ENCODE measurements at places on chromosomes 5 and 9.

DNA sequence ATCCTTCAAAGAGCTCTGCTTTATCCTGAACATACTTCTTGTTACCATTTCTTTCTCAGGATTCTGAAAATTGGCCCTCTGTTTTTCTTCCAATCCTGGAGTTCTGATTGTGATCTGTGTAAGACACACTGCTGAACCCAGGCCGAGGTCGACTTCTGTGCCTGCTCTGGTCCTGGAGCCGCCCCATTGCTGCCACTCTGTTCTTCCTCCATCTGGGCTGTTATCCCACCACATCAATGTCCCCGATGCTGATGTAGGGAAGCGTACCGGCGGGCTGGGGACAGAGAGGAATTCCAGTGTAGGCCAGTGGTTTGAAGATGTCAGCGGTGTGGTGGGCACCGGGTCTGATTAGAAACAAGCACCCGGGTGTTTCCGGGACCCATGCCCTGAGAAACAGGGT, 102.5 kb downstream of the LIFR start:
- no peak for DNase-seq

GRCh38 chr5:13316176-13316575, 628.3 kb downstream of the DNAH5 start:
- DNase-seq, result no peak

DNA sequence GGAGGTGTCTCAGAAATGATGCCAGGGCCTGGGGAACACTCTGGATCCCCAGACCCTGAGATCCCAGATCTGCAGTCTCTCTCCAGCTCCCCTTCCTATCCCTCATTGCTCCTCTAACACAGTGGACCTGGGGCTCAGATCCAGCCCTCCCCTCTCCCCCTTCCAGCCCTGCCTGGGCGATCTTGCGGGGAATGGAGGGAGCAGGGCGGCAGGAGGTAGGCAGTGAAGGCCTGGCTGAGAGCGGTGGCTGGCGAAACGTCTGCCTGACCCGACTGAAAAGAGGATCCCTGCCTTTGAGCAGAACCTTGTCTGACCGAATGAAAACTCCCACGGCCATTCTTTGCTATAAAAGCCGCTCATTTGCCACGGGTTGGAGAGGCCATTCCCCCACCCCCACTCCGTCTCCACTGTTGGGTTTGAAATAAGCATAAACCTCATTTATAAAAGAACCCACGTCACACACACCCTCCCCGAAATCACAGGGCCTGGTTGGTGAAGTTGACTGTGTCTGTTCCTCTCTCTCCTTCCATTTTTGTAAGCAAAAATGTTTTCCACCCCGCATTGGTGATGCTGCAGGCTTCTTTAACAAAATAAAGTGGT, 8.8 kb downstream of the MSX2 start:
- DNase-seq, result no peak

DNA sequence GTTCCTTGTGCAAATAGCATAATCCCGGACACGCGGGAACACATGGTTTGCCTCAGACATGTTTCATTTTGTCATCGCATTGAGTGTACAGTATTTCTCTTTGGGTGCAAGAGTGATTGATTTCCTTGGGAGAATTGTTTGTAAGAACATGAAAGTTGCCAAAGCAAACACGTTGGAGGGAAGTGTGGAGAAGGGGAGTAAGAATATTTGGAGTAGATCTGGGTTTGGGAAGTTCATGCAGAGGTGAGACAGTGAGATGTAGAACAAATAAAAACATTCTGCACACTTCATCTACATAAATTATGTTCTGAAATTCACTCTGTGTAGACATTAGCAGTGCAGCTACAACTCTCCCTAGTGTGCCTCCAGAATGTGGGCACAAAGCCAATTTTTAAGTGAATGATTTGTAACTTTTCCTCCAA, 24.0 kb downstream of the FOXD1 start:
- no peak for DNase-seq

DNA sequence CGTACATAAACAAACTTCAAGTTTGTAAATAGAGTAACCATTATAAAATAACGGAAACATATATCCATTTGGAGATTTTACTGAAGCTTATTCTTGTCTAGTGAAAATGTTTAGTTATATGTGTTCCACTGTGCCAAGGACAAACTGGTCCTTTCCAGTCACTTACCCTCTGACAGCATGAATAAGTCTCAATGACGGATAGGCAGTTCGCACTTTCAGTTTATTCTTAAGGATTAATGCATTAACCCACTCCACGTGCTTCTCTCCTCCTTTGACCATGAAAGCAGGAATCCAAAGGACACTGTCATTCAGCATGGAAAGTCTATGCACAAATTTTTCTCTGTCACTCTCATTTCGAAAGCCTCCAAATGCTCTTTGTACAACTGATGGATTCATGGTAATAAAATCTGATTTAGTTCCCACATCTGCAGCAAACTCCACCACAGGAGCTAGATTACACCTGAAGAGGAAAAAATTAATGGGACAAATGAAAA, 47.1 kb downstream of the ST8SIA4 start:
- no peak for DNase-seq

DNA sequence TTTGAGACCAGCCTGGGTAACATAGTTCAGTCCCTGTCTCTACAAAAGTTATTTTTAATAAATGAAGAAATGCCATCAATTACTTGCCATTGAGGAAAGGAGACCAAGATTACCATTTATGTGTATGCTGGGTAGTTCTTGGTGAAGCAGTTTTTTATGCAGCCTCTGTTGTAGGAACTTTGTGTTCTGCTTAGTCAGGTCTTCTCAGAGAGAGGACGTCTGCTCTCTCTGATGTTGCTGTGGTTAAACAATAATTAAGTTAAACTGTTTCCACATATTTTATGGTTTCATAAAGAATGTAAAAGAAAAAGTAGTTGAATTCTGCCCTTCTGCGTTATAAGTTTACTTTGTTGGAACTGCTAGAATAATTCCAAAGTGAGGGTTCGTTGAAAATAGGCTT, 210.5 kb downstream of the KDM4C start:
- DNase-seq, result no peak

GRCh38 chr5:178671602-178672144, 44.8 kb upstream of the CLK4 start:
- no peak for DNase-seq

GRCh38 chr5:137400571-137400970, 98.6 kb downstream of the SPOCK1 start:
- DNase-seq, result no peak

GRCh38 chr5:60630179-60630578, 69.8 kb downstream of the DEPDC1B start:
- DNase-seq, result no peak

- no peak for DNase-seq
These were observed 419.4 kb upstream of the PTGER4 start for GRCh38 chr5:40260361-40260760.

- no peak for DNase-seq
These were observed 31.7 kb downstream of the BASP1 start for GRCh38 chr5:17249029-17249634.

GRCh38 chr5:675871-676698, 17.1 kb downstream of the TPPP start:
- DNase-seq, result no peak

DNA sequence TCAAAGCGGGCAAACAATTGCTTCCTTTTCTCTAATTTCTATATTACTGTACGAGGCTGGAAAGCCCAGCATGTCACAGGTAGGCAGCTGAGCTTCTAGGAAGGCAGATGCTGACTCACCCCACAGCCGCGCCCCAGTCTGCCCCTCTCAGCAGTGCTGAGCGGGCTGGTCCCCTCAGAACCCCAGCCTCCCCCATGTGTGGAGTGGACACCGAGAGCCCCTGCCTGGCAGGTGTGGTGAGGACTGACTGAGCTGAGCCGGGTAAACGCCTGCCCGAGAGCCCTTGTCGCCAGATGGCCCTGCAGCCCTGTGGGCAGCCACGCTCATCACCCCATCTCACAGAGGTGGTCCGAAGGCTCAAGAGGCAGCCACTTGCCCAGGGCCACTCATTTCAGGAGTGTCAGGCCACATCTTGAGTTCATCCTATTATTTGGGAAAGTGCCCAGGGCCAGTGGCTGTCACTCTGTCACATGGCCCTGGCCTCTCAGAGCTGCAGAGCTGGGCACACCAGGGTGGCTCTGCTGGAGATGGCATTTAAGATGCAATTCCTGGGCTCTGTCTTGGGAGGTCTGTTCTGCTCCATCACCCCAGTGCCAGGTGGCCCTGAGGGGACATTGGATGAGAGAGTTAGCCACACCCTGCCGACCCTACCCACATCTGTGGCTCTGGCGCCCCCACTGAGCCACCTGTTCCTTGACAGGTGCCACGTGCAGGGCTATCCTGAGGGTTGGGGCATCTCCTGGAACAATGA, 12.4 kb downstream of the CARD19 start:
- DNase-seq, result no peak

- DNase-seq, result no peak
These were observed 85.5 kb upstream of the MYO10 start for GRCh38 chr5:17021602-17021932.

DNA sequence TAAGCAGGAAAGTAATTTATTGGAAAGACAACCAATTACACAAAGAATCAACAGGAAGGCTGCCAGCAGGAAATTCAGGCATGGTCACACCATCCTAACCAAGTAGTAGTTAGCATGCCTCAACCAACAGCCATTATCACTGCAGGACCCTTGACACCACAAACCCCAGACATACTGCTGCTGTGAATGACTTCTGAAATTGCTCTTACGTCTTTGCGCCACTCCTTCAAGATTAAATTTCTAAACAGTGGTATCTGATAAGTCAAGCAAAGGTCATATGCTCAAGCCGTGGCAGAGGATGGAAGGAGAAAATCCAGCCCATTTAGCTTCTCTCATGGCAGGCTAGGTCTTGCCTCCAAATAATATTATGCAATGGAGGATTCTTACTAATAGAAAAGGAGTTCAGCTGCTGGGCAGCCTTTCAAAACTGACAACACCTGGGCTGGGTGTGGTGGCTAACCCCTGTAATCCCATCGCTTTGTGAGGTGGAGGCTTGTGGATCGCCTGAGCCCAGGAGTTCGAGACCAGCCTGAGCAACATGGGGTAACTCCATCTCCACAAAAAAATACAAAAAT, 5.0 kb upstream of the PTGER4 start:
- DNase-seq, result no peak

GRCh38 chr9:98805506-98806272, 1.8 kb upstream of the GALNT12 start:
- no peak for DNase-seq

GRCh38 chr9:116859763-116860162, 172.7 kb downstream of the TRIM32 start:
- DNase-seq, result no peak

GRCh38 chr5:1324719-1325190, 20.1 kb downstream of the CLPTM1L start:
- no peak for DNase-seq

DNA sequence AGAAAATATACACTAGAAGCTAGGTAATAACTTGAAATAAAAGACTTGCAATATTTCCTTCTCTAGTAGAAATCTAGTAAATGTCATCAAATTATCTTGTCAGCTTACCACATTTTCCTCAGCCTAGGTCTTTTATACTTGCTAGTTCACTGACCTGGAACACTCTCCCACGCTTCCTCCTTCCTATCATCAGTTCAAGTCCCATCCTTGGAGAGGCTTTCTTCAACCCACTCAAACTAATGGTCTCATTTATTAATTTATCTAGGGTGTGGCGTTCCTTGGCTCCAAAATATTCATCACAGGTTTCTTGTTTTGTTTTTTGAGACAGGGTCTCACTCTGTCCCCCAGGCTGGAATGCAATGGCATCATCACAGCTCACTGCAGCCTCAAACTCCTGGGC, 2.9 kb downstream of the FAM13B start:
- DNase-seq, result no peak

DNA sequence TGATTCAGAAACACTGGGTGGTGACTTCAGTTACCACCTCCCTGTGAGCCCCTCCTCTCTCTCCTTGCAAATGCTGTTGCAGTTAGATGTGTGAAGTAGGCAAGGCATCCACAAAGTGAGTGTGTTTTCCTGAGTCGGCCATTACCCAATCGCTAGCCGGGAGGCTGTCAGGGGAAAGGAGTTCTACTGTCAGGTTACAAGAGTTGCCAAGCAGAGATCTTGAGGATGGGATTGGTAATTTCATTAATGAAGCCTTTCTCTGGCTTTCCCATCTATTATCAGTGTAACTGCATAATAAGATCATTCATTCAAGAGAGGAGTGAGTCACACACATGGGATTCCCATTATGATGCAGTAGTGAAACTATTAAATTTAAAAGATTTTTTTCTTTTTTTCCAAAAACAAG, 106.9 kb downstream of the GLDC start:
- DNase-seq, result no peak
